ENCODE measurements at places on chromosomes 2 and 18.
A peak's percentile ranks its signal among the peaks of the same experiment; 100 is the strongest.

DNA sequence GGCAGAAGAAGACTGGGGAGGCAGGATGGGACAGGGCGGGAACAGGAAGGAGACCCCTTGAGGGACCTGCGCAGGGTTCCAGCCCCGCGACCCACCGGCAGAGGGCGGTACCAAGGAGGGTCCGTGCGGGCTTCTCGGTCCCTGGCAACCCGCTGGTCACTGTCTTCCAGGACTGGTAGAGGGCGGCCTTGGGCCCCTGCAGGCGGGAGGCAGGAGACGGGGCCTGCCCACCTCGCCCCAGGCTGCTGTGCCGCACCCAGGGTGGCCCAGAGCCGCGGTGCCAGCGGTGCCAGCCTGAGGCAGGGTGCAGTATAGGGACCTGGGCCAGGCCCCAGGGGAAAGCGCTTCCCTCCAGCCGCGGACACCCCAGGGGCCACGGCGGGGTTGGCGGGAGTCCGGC lies 34.5 kb downstream of the NEURL3 start:
- no peak for DNase-seq

DNA sequence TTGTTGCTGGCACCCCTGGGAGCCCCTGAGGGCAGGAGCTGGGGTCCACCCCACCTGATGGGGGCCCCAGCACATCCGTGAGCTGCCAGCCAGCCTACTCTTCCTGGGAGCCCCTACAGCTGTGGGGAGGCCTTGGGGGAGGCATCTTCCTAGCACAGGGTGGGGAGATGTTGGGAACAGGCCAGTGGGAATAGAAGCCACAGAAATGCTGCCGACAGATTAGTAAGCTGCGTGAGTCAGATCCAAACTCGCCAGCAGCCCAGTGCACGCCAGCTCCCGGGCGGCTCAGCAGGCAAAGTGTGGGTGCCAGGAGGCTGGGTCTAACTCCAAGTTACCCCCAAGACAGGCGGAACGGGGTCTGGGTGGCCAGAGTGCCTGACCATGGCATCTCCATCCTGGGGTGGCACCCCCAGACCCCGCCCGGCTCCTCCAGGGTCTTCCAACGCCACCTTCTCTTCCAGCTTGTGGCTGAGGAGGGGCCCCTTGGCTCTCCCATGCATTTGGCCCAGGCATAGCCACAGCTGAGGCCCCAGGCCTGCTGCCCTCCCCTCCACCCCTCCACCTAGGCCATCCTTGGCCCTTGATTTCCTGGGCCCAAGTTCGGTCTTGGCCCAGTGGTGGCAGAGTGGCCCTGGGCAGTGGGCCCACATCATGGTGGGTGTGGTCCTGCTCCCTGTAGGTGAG lies 15.3 kb downstream of the CROCC2 start:
- DNase-seq, result no peak

DNA sequence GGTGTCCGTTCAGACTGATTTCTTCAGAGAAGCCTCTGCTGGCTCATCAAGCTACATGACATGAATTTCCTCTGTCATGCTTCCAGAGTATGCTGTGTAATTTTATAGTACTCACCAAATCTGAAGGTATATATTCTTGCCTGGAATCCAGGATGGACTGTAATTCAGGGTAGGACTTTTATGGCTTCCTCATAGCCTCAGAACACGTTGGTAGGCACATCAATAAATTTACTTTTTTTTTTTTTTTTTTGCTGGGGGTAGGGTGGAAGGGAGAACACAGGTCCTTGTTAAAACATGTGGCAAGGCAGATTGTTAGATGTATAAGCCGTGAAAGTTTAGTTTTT lies 34.4 kb downstream of the MTA3 start:
- no peak for DNase-seq

DNA sequence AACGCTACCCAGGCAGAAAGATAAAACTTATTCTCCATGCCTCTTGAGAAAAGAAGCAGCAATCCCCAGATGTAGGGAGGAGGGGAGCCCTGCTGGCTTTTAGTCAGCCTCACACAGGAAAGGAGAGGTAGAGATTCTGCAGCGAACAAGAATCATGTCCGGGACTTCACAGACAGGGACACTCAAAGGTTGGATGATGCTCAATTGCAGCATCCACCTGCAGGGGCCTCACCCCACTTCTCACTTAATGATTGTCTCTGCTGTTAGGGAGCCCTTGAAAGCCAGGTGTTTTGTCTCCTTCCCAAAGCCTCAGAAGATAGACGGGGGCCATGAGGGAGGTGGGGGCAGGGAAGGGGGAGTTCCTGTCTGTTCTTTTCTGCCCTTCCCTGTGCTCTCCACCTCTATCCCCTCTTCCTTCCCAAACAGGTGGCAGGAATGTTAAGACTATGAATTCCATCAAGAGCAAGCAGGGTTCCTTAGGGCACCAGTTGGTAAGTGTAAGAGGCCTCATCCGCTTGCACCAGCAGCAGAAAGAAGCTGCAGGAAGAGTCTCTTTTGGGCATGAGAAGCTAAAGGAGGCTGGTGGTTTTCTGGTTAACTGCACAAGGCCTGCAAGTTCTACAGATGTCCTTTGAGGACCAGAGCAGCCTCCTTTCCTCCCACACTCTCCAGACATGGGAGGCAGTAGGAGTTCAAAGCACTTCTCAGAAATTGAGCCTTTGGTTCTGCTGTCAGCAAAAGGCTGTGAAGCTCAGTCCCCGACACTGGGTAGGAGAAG lies 154.7 kb upstream of the TNP1 start:
- DNase-seq, result no peak

DNA sequence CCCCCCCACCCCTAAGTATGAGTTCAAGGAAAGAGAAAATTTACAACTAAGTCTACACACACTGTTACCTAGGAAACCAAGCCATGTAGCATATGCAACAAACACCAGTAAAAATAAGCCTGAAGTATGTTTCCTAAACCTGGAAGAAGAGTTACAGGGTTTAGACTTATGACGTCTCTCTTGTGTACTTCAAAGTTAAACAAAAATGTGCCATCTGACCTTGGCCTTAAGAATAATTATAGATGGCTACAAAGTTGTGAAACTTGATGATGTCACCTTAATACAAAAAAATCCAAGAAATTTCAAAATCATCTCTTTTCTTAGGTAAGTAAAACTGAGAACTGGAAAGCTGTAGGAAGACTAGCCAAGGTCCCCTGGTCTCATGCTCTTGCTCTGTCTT lies 297.6 kb upstream of the NRXN1 start:
- DNase-seq, result no peak

GRCh38 chr2:201980389-201980821 lies 53.2 kb upstream of the FZD7 start:
- no peak for DNase-seq

DNA sequence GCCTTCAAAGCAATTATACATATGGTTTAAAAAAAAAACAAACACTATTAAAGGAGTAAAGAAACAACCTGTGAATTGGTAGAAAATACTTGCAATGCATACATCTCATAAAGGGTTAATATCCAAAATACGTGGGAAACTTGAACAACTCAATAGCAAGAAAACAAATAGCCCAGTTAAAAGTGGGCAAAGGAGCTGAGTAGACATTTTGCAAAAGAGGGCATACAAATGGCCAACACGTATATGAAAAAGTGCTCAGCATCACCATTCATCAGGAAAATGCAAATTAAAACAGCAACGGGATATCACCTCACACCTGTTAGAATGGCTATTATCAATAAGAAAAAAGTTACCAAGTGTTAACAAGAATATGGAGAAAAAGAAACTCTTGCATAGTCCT lies 298.3 kb upstream of the RBMS1 start:
- DNase-seq, result no peak

- DNase-seq, result no peak
Measured at GRCh38 chr2:203709416-203710040, 3.1 kb downstream of the CD28 start.

- DNase-seq, result no peak
Measured at GRCh38 chr2:54577035-54577434, 120.9 kb downstream of the SPTBN1 start.

GRCh38 chr2:15808204-15808910 lies 132.0 kb upstream of the MYCN start:
- DNase-seq, result no peak

DNA sequence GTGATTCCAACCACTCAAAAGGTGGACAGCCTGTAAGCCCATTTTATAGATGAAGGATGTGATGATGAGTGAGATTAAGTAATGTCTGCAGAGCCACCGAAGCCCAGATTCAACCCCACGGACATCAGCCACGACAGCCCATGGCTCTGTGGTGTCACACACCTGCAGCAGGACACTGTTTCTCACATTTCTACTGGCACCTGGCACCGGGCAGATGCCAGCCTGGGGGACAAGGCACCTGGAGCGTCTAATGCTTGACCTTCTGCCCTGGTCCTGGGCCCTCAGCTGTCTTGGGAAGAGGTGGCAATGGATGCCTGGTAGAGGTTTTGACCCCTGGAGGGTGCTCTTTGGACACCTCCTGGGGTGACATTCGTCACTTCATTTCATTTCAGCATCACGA lies 176.3 kb downstream of the ANAPC1 start:
- DNase-seq, result no peak

GRCh38 chr2:51291762-51292551 lies 260.0 kb upstream of the NRXN1 start:
- DNase-seq, result no peak

DNA sequence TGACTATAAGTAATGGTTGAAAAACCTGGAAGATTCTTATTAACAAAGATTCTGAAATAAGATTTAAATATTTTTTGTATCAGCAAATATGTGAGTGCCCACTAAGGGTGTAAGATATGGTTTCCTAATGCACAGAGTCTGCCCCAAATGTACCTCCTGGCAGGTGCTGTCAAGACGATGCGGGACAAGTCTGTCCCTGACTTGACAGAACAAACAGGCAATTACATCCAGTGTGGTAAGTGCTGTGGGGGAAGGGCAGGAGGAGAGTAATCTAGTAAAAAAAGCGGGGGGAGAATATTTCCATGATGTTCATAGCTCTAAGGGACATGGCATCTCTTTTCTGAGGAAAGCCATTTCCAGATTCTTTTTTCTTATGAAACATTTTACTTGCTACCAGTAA lies 127.5 kb downstream of the COL4A4 start:
- no peak for DNase-seq

GRCh38 chr18:3012136-3013023 lies 564 bp downstream of the LPIN2 start:
- DNase-seq, result peak; percentile 16

DNA sequence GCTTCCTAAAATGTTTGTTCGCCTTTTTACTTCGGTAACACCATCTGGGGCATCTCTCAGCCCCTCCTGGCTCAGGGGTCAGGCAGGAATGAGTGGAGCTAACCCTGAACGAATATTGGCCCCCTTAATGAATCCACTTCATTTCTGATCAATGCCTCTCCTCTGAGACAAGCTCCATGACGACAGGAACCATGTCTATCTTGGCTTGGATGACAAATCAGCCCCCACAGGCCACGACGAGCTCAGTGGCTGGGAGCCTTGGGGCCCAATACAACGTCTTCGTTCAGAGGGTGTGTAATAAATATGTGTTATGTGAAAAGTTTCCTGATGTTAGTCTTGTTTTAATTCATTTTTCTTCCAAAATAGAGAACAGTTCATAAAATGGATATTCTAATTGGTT lies 133.0 kb downstream of the COL6A3 start:
- DNase-seq, result no peak

DNA sequence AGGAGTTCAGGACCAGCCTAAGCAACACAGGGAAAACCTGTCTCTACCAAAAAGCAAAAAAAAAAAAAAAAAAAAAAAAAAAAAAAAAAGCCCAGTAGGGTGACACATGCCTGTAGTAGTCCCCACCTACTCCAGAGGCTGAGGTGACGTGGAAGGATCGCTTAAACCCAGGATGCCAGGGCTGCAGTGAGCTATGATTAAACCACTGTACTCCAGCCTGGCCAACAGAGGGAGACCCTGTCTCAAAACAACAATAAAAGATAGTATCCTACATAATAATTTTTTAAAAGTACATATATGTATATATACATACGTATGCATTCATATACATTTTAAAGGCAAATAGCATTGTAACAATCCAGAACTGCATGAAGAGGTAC lies 51.7 kb downstream of the SOS1 start:
- no peak for DNase-seq

DNA sequence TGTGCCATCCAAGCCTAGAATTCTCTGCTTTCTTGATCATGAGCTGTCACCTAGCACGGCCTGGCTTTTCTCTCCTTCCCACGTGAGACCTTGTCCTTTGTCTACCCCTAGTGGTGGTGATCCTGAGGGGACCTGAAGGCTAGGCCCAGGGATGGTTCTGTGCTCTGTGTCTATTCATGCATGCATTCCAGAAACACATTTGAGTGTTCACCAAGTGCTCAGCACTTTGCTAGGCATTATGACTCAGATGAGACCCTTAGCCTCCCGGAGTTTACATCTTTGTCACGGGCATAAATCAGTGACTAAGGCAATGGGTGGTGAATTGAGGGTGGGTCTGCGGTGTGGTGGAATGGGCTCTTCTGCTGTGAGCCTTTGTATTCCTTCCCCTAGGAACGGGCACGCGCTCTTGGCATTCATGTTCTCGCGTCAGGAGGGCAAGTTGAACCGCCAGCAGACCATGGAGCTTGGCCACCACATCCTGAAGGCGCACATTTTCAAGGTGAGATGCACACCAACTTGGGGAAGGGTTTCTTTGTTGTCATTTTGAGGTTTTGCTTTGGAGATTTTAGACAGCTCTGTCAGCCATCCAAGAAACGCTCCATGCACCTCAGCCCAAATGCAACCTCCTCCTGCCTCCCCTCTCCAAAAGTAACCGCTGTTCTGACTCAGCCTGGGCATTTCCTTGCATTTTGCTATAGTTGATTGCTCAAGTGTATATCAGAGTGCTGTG lies 100.9 kb downstream of the WDSUB1 start:
- no peak for DNase-seq

DNA sequence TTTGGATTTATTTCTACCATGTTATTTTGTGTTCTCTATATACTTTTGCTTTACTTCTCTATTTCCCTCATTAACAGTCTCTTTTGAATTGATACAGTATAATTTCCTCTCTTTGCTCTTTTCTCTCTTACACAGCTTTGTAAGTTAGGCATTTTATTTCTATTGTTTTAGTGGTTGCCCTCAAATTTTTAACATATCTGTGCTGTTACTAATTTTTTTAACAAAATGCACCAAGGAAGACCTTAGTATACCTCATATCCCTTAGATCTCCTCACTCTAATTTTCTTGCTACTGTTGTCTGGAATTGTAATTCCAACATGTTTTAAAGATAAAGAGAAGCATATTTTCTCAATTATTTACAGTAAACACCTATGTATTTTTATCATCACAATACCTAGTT lies 416.8 kb upstream of the SLC14A2 start:
- no peak for DNase-seq

DNA sequence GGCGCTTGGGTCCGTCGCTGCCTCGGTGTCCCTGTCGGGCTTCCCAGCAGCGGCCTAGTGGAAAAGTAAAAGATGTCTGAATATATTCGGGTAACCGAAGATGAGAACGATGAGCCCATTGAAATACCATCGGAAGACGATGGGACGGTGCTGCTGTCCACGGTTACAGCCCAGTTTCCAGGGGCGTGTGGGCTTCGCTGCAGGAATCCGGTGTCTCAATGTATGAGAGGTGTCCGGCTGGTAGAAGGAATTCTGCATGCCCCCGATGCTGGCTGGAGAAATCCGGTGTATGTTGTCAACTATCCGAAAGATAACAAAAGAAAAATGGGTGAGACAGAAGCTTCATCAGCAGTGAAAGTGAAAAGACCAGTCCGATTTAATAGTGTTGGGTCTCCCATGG lies 8.0 kb downstream of the HES6 start:
- DNase-seq, result no peak

Measured in KG1 (cell line).